ENCODE measurements at places on chromosomes 5 and 9.

DNA sequence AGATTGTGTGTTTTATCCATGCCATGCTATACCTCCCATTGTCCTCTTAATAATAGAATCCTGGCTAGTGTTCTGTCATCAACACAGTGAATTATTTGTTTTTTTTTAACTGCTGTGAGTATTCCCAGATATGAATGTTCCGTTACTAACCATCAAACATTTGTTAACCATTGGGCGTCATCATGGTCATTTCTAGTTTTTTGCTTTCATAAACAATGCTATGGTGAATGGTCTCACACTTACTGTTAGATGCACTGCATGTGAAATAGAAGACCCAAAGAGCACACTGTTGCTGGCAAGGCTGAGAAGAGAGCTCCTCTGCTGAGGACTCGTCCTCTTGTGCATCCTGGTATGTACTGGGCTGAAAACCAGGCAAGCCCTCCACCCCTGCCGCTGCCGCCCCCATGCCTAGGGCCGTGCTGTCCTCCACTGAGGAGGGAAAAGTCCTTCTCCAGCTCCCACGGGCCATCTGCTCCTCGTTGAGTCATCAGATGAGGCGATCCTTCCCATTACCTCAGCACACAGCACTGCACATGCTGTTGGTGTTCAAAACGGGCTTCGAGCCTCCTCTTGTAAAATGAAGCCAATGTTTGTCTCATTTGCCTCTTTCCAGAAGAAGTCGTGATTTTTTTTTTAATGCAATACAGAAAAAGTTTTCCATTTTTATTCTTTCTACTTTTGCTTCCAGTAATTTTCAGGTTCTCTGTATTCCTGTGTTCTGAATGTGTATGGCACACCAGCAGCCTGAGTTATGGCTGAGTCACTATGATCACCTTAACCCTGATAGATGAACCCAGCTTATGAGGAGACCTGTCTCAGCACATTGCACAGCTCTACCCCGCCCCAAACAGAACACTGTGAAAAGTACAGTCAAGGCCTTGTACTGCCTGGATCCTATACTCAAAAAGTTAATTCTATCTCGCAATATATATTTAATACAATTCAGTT lies 219.0 kb downstream of the AOPEP start:
- DNase-seq, result no peak

DNA sequence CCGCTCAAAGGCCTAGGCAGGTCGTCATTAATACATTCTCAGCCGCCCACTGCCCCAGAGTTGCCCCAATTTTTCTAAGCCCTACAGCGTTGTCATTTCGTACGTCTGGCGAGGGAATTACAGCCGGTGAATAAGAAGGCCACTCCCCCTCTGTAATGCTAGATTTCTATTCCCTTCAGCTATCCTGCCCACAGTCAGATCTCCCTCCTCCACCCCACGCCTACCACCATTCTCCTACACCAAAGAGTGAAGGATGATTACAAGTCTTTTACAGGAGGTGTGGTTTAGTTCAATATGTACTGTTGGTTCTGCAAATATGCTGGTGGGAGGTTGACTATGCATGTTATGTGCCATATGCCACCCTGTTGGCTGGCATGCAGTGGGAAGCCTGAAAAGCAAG lies 83.7 kb upstream of the SMIM15 start:
- DNase-seq, result no peak

DNA sequence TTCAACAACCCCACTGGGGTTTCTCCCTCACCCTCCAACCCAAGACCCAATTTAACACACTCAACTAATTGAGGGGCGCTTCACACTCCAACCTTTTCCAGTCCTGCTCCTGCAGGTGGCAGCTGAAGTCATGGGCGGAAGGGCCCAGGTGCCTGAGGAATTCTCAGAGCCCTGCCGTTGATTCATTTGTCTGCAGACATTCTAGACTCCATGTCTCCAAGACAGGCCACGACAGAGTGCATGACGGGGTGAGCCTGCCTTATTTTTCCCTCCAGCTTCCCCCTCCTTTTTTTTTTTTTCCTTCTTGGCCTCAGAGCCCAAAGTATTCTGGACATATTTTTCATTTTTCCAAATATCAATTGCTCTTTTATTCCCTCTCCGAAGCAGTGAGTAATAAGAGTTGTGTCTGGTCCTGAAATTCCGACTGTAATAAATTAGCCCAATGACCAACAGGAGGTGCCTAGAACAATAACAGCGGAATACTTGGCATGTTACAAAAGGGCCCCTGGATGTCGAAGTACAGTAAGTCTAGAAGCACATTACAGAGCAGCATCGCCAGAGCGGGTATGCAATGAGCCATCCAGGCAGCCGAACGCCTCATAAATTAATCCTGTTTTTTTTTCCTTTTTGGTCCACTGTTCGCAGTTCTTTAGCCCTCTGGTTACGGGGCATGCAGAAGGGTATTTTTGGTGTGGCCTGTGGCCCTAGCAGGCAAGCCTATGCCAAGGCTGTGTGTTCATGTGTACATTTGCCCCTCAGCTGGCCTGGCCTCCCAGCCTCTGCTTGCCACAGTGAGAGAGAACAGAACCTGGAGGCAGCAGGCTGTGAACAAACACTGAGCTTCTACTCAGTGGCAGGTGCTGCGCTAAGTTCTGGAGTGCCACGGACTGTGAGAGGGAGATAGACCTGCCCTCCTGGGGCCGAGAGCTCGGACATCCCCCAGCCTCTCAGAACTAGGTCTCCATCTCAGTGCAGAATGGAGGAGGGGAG lies 8.6 kb upstream of the SMIM23 start:
- no peak for DNase-seq

DNA sequence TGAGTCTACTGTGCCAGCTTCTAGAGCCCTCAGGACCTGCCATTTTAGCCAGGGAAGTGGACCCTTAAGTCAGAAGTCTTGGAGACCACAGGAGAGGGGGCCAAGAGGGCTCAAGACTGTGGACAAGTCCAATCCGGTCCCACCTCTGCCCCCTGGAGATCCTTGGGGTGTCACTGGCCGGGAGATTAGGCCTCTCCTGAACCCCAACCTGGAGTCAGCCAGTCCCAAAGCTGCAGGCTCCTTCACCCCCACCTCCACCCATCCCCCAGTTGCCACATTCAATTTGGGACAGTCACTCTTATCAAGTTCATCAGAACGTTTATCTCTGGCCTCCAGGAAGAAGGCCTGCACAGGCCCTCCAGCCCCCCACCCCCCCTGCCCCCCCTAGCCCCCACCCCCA lies 290 bp downstream of the SLC23A1 start:
- DNase-seq, result no peak

- DNase-seq, result no peak
These were observed 38.6 kb downstream of the RAI14 start for GRCh38 chr5:34694685-34695084.

DNA sequence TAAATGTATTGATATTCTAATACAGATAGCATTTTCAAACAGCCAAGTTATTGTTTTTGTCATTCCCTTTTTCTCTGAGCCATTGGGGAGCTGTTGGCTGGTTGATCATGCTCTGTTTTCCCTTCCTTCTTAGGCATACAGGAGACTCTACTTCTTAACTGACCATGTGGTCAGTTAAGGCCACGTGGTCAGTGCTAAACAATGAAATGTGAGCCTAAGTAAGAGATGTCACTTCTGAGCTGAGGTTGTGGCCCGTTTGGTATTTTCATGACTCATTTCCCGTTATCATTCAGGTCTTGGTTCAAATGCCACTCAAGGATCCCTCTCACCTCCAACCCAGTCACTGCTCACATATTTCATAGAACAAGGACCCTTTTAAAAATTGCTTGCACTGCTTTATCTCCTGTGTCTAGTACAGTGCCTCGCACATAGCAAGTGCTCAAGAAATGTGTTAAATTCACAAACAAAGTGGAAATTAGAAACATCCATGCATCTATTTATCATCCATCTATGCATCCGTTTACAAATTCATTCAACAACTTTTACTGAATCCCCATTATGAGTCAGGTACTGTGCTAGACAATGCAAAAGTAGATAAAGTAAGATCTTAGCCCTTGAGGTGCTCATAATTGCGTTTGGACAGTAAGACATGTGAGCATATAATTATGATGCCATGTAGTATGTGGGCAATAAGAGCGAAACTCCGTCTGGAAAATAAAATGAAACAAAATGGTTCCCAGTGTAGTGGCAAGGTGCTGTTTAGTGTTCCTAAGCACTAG lies 50.7 kb downstream of the ARRDC3 start:
- no peak for DNase-seq

GRCh38 chr5:120320626-120321025 lies 143.5 kb upstream of the PRR16 start:
- no peak for DNase-seq

DNA sequence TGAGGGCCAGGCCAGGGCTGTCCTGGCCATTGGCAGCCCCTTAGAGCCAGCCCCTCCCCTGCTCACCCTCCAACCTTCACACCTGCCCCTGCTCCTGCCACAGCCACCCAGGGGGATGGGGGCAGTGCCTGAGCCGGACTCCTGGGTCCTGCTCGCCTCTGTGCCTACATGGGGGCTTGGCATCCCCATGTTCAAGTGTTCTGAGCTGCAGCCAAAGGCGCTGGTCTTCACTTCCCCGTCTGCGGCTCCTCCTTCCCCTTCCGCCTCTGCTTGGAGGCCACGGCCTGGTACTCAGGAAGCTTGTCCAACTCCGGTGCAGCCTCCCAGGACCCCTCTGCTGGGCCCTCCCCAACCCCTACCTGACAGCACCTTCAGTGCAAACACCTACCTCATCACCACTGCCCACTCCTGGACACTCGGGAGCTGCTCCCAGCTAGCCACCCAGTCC lies 2.3 kb upstream of the DNLZ start:
- no peak for DNase-seq

- DNase-seq, result no peak
These were observed 33.1 kb upstream of the MVB12B start for GRCh38 chr9:126293522-126293889.

DNA sequence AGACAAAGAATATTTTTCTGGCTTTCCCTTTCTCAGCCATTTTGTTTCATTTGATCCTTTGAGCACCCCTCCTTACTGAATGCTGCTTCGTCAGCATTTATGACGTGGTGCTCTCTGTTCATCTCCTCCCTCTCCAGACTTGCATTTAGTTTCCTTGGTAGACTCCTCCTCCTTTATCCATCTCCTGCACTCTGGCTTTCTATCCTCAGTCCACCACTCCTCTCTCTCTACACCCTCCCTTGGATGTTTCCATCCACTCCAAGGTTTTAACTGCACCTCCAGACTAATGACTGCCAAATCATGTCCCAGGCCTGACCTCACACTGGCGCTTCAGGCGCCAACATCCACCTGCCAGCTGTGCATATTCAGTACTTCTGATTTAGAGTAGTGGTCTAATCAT lies 245.4 kb downstream of the RAB3C start:
- DNase-seq, result no peak

DNA sequence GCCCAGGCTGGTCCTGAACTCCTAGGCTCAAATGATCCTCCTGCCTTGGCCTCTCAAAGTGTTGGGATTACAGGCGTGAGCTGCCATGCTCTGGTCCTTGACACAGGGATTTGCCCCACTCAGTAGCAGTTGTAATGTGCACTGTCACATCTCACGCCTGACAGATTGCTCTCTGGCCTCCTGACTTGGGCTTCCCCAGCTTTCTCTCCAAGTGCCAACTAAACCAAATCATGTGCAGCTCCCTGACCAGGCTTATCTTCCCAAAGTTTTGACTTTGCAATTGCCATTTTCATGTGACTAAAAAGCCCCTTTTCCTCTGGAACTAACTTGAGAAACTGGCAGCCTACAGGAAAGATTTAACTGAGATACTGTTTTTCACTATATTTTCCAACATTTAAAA lies 10.7 kb downstream of the RPL26L1 start:
- DNase-seq, result no peak

GRCh38 chr9:128405077-128405779 lies 15.4 kb upstream of the CERCAM start:
- DNase-seq, result no peak

- DNase-seq, result no peak
These were observed 393.9 kb downstream of the TUSC1 start for GRCh38 chr9:25284365-25284764.

- DNase-seq, result no peak
These were observed 367.1 kb downstream of the MED10 start for GRCh38 chr5:6011199-6011598.

DNA sequence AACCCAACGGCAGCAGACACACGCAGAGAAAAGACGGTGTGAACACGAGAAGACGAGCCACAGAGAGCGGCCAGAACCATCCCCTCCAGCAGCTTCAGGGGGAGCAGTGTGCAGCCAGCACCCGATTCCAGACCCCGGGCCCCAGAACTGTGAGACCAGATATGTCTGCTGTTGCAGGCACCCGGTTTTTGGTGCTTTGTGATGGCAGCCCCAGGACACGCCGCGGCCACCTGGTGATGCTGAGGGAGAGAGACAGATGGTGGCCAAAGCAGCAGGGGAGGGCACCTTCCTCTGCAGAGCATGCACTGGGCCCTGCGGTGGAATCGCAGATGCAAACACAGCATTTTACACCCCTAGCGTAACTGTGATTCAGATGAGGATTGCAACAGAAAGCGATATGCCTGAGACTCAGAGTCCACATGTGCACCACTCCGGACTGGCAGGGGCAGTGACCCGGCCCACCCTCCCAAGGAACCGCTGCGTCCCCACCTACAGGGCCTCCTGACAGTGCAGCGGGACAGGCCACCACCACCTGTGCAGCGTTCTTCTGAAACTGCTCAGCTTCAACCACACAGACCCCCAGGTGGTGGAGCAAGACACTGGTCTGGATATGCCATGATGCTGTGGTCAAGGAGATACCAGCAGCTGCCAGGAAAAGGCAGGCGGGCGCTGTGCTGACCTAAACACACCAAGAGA lies 24.0 kb downstream of the ZDHHC11B start:
- no peak for DNase-seq

- DNase-seq, result no peak
These were observed 47.5 kb downstream of the NEURL1B start for GRCh38 chr5:172688349-172689217.

DNA sequence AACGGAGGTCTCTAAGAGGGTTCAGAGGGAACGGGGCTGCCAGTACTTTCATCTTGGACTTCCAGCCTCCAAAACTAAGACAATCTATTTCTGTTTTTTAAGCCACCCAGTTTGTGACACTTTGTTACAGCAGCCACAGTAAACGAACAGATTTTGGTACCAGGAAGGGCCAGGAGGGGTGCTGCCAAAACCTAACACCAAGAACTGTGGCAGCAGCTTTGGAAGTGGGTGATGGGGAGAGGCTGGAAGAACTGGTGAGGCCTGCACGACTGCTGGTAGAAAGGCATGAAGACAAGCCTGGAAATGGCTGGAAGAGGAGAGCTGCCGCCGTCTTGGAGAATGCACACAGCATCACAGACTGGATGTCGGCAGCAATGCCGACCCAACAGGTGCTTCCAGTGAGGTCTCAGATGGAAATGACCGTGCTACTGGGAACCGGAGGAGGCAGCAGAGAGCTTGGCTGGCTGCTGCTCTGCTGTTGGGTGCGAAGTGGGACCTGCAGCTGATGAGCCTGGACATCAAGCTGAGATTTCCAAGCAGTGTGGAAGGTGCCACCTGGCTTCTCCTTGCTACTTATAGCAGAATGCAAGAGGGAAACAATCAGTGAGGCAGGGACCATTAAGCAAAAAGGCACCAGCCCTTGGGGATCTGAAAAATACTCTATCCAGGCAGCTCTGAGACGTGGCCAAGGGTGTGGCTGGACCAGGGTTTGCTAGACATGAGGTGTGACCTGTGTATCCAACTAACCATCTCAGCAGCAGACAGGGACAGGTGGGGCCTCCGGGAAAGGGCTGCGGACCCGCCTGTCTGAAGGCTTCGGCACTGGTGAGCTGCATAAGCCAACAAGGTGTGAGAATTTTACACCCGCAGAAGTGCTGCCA lies 4.7 kb upstream of the TMEM210 start:
- no peak for DNase-seq

GRCh38 chr9:117665601-117666385 lies 38.4 kb upstream of the TLR4 start:
- no peak for DNase-seq

Data from left renal pelvis (tissue), 4 donors.